ENCODE measurements at places on chromosomes 1 and 21.
A peak's percentile ranks its signal among the peaks of the same experiment; 100 is the strongest.

GRCh38 chr21:34836103-34836932 is 167.5 kb downstream of the CLIC6 start:
- no peak for DNase-seq

- no peak for DNase-seq
These were observed 2.9 kb downstream of the LAMC1 start for GRCh38 chr1:183025782-183026774.

DNA sequence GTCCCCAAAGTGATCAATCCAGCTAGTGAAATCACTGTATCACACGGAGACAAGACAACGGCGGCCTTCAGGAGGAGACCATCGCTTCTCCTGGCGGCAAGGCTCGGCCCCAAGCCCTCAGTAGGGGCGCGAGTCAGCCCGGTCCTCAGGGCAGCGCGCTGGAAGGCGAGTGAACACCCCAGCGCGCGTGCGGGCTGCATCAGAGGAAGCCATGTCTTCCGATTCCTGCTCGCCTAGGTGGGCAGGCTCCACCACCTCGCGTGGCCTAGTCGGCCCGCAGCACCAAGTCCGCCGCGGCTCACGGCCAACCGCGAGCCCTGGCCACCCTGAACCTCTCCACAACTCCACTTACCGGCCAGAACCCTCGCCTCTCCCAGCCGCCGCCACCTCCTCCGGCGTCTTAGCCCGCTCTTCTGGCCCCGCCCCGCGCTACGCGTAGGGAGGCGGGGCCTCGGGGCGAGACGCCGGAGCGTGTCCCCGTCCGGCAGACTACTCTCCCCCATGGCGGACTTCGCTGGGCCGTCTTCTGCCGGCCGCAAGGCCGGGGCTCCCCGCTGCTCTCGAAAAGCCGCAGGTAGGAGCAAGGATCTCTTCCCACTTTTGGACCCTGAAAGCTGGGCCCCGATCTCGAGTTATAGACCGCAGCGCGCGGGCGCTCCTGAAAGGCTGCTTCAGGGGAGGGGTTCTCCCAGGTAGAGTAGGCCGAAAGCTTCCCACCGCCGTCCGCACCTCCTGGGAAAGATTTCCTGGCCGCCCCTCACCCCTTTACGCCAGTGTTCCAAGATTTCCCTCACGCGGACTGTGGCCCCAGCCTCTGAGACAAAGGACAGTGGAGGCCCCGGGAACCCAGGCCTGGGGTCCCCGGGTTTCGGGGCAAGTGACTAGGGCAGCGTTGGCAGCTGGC is at the start of the genes GLMN and RPAP2:
Gene GLMN (minus strand): TSS at position 415 of the 904 bp plus-strand sequence. CDS start 988 bp downstream, outside the sequence.
Gene RPAP2 (plus strand): TSS at position 487 of the 904 bp plus-strand sequence. CDS start 15 bp downstream, at position 502.
- DNase-seq = peak; percentile 90

DNA sequence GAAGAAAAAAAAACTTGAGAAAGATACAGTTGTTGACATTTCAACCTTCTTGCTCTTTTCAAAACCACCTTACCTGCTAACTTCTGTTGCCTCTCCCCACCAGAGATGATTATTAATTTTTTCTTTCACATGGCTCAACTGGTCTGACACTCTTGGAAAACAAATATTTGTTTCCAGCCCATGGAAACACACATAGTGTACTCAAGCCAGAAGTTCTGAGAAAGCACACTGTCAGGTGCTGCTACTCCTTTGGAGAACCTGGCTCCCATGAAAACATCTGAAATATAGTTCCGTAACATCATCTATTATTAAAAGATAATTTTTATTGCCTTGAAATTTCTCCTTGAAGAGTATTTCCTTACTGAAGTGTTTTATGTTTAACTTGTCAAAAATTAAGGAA is 145.0 kb upstream of the C1orf105 start:
- DNase-seq = no peak

DNA sequence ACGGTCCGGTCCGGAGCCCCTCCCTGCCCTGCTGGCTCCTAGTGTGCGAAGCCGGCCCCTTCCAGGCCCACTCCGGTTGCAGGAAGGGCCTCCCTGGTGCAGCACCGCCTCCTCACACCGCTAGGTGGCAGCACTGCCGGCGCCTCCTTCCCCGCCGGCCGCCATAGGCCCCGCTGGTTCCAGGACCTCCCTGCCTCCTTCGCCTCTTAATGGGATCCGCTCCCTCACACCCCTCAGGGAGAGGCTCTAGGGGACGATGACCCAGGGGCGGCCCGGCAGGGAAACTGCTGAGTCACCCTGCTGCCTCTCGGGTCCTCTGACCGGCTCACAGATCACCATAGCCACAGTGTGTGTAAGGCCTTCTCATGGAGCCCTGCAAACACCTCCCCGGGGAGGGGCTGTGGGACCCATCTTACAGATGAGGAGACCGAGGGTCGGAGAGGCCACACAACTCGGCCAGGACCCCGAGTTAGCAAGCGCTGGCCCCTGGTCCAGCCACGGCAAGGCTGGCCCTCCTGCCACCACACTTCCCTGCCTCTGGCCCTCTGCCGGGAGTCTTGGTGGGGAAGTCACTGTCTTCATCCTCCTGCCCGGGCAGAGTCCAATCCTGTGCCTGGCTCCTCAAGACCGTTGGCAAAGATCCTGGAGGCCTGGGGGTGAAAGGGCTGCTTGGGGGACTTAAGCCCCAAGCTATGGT is 1.6 kb upstream of the AJAP1 start:
- DNase-seq = peak; percentile 74

DNA sequence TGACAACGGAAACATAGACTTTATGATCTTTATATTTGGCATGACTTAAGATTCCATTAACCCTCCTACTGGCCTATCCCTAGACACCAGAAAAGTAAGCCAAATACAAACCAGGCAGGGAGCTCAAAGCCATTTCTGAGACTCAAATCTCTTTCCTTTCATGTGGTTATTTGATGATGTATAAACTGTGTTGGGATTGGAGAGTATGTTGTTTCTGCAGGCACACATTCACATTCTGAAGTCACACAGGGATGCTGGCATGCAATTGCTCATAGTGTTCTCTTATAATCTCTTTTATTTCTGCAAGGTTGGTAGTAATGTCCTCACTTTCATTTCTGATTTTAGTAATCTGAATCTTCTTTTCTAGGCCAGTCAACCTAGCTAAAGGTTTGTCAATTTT is 5.8 kb downstream of the ZMYND12 start:
- no peak for DNase-seq

GRCh38 chr1:176032040-176032645 is 174.9 kb downstream of the COP1 start:
- no peak for DNase-seq

DNA sequence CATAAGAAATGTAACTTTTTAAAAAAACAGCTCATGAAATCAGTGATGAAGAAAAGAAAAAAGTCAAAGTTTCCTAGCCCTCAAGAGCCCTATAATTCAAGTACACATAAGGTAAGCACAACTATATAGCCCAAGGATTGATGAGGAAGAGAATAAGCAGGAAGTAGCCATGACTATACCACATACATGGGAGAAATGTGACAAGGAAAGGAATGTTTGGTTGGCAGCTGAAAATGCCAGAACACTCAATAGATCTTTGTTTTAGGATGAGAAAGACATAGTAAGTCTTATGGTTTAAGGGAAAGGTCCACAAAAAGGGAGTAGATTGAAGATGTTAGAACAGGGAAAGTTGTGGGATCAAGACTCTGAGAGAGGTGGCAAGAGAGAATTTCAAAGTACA is 5.7 kb downstream of the DOCK7 start:
- no peak for DNase-seq

GRCh38 chr1:53738205-53739108 is 507 bp downstream of the GLIS1 start:
- no peak for DNase-seq

GRCh38 chr21:35606578-35606977 is 453.7 kb downstream of the SETD4 start:
- no peak for DNase-seq

DNA sequence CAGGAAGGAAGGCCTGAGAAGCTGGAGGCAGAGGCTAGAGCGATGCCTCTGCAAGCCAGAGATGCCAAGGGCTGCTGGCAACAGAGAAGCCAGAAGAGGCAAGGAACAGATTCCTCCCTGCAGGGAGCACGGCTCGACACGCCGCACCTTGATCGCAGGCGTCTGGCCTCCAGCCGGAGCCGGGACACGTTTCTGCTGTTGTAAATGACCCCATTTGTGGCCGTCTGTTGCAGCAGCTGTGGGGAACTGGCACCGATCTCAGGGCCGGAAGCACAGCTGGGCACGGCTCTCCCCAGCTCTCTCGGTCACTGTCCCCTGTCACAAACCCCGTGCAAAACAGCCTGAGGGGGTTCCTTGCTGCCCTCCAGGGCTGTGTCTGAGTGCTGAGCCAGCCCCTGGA is 59.6 kb downstream of the SIK1 start:
- DNase-seq = peak; percentile 70

GRCh38 chr1:2643414-2644077 is 10.7 kb upstream of the MMEL1 start:
- DNase-seq = no peak

GRCh38 chr1:8251635-8252034 is 66.3 kb upstream of the SLC45A1 start:
- DNase-seq = no peak

GRCh38 chr1:162536511-162536910 is 25.0 kb upstream of the UAP1 start:
- no peak for DNase-seq

DNA sequence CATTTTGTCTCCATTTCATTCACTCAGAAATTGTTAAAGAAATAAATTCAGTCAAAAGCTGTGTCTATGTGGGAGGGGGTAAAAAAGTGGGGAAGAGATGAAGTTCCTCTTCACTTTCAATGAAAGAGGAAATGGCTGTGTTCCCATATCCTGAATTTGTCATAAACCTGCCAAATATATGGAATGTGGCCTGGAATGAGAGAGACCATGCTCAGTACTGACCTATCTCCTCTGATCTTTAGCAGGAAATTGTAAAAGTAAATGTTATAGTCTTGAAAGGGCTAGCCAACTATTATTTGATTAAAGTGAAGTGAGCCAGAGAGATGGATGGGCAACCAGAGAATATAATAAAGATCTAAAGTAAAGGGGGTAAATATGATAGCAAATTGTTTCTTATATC is 130.3 kb upstream of the C21orf91 start:
- no peak for DNase-seq

DNA sequence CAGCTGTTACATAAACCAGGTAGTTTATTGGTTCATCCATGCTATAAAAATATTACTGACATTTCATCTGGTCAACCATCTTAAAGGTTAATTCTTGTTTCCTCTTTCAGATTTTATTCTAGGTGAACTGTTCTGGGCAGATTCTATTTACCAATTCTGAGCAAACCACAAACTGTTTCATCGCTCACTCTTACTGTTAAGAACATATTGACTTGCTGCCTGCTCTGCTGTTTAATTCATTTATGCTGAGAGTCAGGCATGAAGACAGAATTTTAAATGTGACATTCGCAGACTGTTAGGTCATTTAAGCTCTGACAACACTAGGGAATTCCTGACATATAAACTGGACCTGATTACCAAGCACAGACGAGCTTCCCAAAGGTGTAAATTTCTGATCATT is 98.3 kb downstream of the PIGK start:
- DNase-seq = no peak

GRCh38 chr1:232962761-232963745 is 12.6 kb downstream of the NTPCR start:
- DNase-seq = no peak

- DNase-seq = no peak
These were observed 29.1 kb upstream of the PLA2G4A start for GRCh38 chr1:186799689-186800054.

DNA sequence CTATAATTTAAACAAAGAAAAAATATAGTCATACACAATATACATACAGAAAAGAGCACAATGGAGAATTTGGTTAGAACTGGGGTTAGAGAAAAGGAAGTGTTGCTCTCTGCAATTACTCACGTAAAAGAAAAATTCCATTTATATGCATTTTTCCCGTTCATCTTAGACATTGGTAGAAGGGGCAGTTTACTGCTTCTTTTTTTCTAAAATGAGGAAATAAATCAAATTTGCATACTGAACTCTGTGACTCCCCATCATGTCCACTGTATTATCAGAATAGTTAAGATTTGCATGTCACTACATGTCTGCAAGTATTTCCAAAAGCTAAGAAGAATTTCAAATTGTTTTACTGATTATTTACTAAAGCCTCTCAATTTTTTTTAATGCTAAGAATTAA is 44.1 kb upstream of the C1orf105 start:
- DNase-seq = no peak

DNA sequence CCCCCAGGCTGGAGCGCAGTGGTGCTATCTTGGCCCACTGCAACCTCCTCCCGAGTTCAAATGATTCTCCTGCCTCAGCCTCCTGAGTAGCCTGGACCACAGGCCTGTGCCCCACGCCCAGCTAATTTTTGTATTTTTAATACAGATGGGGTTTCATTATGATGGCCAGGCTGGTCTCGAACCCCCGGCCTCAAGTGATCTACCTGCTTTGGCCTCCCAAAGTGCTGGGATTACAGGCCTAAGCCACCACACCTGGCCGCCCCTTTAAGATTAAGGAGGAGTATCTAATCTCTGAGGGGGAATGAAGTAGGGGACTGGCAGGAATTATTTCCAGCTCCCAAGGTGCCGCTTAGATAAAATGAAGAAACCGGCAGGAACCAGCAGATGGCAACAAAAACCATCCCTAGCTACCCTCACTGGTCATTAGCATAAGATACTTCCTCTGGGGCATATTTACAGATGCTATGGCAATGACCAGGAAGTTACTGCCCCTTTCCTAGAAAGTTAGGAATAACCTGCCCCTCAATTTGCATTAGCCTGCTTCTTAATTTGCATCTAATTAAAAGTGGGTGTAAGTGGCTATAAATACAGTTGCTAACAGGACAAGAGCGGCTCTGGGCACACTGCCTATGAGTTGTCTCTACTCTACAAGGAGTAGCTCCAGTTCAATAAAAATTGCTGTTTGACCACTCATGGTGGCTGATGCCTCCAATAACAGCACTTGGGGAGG is 7.1 kb upstream of the NSUN4 start:
- no peak for DNase-seq

- no peak for DNase-seq
These were observed 5.4 kb downstream of the CDC7 start for GRCh38 chr1:91506071-91506470.

- DNase-seq = no peak
These were observed 298.3 kb downstream of the RWDD3 start for GRCh38 chr1:95532335-95532734.

GRCh38 chr1:56728964-56729363 is 83.8 kb downstream of the PRKAA2 start:
- no peak for DNase-seq

GRCh38 chr1:55088413-55088812 is 49.1 kb downstream of the PCSK9 start:
- DNase-seq = no peak

DNA sequence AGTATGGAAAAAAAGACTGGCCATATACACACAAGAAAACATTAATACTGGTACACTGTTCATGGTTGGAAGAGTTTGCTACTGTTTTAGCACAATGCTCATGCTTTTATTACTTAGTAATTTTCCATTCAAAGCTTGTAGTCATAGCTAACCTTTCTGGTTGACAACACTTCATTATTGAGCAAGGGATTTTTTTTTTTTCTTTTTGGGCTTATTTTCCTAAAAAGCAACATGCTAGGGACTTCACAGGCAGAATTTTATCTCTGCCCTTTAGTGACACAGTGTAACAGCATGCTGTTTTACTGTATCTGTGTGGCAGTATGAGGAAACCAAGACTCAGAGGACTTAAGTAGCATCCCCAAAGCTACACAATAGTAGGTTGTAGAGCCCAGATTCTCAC is 58.5 kb downstream of the FGGY start:
- no peak for DNase-seq

All from right forelimb (tissue), 1 donor.